ENCODE measurements at places on chromosomes 1 and 21.
A peak's percentile ranks its signal among the peaks of the same experiment; 100 is the strongest.

- no peaks in the 10 kb centered on the region for H3K36me3 ChIP-seq
- peak overlapping the region; percentile 19 for H3K27ac ChIP-seq
- no peak for ATAC-seq
Observed at GRCh38 chr1:46488343-46489168, 1.1 kb upstream of the DMBX1 start.

- ATAC-seq: no peak
- peaks cover 14% of the 10 kb centered on the region for H3K4me1 ChIP-seq
- peak overlapping the region; percentile 86 for H3K27ac ChIP-seq
- peak overlapping the region; percentile 88 for H3K4me3 ChIP-seq
- H3K36me3 ChIP-seq: no peaks in the 10 kb centered on the region
Observed at GRCh38 chr1:6391951-6392808, 1.4 kb downstream of the ACOT7 start.

DNA sequence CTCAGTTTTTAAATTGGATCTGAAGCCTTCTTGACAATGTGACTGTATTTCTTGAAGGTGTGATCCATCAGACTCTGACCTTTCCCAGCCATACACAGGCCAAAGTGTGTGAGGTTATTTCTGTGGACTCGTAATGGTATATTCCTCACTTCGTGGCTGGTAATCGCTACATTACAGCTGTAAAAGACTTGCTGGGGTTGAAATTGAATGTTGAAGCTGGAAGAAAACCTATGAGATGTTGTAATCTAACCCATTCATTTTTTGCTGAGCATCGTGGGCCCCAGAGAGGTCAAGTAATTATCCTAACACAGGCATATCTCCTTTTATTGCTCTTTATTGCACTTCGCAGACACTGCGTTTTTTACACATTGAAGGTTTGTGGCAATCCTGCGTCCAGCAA, 405.6 kb upstream of the ZP4 start:
- H3K4me3 ChIP-seq: no peak overlapping the region
- H3K27ac ChIP-seq: no peak overlapping the region
- H3K4me1 ChIP-seq: no peaks in the 10 kb centered on the region
- H3K36me3 ChIP-seq: no peaks in the 10 kb centered on the region

- no peak overlapping the region for H3K27ac ChIP-seq
- H3K27me3 ChIP-seq: no peaks in the 10 kb centered on the region
- no peaks in the 10 kb centered on the region for H3K4me1 ChIP-seq
- ATAC-seq: no peak
Observed at GRCh38 chr1:68320349-68320748, 88.0 kb upstream of the WLS start.

GRCh38 chr1:200883118-200883517, 10.3 kb downstream of the GPR25 start:
- no peak overlapping the region for H3K27ac ChIP-seq
- no peak overlapping the region for H3K4me3 ChIP-seq

All from stimulated activated memory B cell treated with anti-CD40 and anti-IgM and Interleukin-4, amounts not matched to agents 10 μg/mL and 1 μg/mL and 100 μg/mL, for 72 hours (primary cell).